ENCODE measurements at places on chromosomes 3 and 15.

- no peak for DNase-seq
These were observed 2.8 kb downstream of the TOP2B start for GRCh38 chr3:25661694-25662437.

DNA sequence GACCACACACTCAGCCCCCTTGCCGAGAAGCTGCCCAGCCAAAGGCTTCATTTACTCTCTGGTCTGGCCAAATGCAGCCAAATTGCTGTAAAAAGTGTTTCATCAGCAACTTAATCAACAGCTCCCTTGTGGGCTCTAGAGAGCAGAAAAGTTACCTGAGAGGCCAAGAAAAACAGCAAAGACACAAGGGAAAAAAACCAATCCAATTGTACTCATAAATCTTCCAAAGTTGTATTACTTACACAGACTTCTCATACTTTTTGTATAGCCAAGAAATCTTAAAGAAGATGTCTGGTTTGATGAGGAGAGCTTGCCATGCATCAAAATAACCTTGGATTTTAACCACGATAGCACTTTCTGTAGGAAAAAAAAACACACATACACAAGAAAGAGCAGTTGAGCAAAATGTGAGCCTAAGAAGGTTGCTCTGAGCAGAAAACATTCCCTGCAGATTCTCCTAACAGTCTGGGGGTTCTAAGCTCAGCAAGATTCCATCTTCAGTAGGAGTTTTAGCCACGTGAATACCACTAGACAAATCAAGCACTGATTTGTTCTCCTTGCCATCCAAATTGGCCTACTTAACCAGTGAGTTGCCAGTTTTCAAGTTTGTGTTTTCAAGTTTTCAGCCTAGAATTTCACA, 120.0 kb downstream of the CYP19A1 start:
- DNase-seq: no peak

DNA sequence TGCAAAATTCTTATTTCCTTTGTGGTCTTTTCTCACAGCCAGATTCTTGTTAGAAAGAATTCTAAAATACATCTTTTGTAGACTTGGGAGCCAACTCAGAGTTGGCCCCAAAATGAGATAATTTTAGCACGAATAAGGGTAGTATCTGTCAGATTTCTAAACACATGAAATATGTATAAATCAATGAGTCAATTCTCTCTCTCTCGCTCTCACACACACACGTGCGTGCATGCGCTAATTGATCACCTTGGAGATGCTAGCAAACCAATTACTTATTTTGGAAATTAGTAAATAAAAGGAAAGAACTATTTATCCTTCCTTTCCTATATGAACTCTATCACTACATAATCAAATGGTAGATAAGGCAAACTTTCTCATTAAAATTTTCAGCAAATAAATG, 32.9 kb upstream of the PIK3R4 start:
- no peak for DNase-seq

DNA sequence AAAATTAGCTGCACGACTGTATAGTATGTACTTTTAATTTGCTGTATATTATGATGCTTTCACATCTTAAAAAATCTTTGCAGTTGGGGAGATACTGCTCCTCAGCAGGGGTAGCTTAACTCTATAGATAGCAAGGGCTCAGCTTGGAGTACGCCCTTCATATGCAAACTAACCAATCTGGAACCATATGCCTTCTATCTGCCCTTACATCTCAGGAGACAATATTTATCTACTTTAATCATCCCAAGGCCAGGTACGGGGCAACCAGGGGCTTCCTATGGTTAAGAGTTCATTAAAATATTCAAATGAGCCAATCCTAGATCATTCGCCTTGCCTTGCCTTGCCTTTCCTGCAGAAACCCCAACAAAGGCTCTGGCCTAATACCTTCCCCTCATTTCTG, 204.1 kb upstream of the ZBTB20 start:
- DNase-seq: no peak

- no peak for DNase-seq
These were observed 70.5 kb upstream of the LIPC start for GRCh38 chr15:58361273-58361759.

DNA sequence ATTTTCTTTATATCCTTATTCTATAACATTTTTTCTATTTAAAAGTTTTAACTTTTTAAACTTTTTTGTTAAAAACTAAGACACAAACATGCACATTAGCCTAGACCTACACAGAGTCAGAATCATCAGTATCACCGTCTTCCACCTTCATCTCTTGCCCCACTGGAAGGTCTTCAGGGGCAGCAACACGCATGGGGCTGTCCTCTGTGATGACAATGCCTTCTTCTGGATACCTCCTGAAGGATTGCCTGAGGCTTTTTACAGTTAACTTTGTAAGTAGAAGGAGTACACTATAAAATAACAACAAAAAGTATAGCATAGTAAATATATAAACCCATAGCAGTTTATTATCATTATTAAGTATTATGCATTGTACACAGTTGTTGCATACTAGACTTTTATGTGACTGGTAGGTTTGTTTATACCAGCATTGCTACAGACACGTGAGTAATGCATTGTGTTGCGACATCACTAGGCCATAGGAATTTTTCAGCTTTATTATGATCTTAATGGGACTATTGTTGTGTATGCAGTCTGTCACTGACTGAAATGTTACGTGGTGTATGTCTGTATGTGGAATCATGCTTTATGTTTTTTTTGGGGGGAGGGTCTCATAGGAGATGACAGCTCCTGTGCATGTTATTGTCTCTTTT, 18.2 kb downstream of the ATP1B3 start:
- no peak for DNase-seq

- no peak for DNase-seq
These were observed 397.4 kb downstream of the FEZF2 start for GRCh38 chr3:61975936-61976335.

DNA sequence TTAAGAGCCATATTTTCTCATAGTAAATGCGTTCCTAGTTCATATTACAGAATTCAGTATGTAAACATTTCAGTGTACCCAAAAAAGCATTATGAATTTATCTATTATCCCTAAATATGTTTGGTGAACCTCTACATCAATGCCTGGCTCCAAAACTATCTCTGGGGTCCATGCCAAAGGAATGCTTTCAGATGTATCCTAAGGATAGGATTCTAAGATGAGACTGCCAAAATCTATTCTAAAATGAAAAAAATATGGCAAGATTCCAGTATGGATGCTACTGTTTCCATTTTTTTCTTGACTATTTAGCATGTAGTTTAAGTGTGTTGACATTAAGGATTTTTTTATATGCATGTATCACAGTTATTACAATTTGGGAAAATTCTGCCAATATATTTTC, 18.8 kb downstream of the EIF5A2 start:
- no peak for DNase-seq

GRCh38 chr15:71899674-71900073, 89.3 kb downstream of the NR2E3 start:
- no peak for DNase-seq

- no peak for DNase-seq
These were observed 525.4 kb downstream of the NAALADL2 start for GRCh38 chr3:175384569-175384968.

DNA sequence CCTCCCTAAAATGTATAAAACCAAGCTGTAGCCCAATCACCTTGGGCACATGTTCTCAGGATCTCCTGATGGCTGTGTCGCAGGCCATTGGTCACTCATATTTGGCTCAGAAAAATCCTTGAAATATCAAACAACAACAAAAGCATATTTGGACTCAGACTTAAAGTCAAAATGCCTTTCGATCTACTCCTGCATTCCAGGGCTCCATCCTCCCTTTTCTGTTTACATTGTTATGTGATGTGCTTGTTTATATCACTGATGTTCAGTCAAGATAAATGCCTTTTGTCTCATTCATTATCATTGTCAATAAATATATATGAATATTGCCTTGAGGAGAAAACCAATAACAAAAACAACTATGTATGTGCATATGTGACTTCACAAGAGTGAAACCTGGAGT, 31.7 kb downstream of the HGD start:
- no peak for DNase-seq

- DNase-seq: no peak
These were observed 25.4 kb upstream of the CDV3 start for GRCh38 chr3:133548090-133548489.

DNA sequence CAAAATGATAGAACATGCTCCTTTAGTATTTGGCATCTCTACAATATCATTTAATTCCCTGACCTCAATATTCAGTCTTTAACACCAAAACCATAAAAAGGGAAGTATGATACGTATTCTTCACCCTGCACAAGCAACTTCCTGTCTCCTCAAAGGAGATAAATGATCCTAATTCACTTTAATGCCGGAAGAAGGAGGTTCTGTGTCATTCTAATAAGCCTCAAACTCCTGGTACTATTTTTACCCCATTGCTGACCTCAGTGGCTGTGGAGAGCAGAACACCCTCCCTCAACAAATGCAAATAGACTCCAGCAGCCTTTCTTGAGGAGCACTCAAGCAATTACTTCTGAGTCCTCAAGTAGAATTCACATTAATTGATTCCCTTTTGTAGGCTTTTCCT, 173.3 kb downstream of the TMEM108 start:
- no peak for DNase-seq

GRCh38 chr3:159608311-159608710, 380.3 kb upstream of the IL12A start:
- no peak for DNase-seq

DNA sequence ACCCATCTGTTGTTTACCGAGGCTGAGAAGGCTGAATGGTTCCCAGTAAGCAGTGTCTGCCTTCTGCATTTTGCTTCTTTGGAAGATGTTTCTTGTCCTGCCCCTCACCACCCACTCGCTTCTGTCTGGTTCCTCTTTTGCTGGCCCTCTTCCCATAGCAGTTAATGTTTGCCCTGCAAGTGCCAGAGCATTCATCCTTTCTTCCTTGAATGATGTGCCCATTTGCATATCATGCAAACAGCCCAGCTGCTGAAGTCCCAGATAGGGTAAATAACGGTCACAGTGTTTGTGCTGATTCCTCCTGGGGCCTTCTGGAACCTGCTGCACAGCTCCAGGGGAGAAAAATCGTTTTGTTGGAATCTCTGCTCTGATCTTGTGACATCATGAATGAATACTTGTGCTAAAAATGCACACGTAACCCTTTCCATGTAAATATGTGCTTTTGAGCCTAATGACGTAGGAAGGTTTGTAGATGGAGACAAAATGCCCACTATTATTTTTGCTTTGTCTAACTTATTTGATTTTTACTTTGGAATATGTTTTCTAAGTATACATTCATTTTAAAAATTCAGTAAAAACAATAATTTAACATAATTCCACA, 381.0 kb downstream of the SOX2 start:
- no peak for DNase-seq

DNA sequence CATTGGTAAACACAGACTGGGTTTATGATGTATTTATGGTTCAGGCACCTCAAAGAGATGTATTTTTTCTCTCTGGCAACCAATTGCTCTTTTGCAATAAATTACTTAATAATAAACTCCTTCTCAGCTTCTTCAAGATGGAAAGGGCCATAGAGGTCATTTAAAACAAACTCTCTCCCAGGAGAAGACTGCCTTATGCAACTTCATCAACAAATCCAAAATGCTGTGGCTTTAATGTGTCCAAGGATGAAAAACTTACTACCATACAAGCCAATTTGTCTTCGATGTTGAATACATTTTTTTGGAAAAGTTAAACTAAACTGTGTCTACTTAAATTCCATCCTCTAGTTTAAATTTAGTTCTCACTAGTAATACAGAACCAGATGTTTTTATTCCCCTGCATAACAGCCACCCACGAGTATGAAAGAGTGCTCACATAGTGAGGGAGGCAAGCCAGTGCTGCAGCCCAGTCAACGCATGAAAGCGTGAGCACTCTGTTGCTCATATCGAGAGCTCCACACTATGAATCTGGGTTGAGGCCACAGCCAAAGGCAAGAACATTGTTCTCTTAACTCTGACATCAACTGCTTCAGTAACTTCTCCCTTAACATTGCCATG, 761.3 kb upstream of the GRM7 start:
- no peak for DNase-seq

DNA sequence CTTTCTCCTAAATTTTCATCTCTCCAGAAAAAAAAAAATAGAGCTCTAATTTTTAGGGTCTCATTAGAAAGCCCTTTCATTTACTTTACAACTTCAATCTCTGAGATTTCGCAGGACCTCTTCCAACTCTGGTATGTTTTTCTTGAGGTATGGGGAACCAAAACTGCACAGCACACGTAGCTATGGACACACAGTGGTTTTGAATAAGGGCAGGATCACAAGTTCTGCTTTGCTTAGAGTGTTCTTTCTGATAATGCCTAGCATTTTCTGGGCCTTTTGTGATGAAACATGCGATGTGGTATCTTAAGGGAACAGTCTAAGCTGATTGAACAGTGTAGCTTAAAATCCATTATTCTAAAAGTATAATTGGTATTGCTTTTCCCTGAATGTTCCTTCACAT, 25.3 kb downstream of the ZNF592 start:
- DNase-seq: no peak

DNA sequence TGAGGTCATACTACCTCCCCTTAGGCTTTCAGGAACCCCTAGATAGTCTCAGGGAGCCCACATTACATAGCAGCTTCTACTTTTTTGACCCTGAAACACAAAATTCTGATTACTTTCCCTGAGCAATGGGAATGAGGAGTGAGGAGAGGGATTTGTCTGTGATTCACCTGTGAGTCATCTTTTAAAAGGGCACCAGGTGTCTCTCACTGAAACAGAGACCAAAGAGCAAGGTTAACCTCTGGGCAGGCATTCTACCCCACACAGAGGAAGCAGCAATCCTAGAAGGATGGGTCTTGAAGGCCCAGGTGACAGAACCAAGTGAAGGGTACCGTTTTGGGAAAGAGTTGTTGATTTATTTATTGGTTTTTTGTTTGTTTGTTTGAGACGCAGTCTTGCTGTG, 31.1 kb upstream of the UBE2E2 start:
- DNase-seq: no peak

DNA sequence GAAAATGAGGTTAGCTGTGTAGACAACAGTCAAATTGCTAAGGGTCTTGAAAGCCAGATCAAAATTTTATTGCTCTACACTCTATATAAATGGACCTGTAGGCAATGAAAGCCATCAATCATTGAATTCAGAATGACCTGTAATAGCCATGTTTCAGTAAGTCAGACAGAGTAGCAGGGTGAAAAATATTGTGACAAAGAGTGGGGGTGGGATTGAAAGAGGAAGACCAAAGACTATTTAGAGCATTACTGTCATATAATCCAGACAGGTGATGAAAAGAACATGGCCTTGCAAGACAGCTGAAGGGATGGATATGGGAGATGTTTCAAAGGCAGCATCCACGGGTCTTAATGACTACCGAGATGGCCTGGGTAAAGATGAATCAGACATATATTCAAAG, 22.2 kb downstream of the IFT57 start:
- DNase-seq: no peak

DNA sequence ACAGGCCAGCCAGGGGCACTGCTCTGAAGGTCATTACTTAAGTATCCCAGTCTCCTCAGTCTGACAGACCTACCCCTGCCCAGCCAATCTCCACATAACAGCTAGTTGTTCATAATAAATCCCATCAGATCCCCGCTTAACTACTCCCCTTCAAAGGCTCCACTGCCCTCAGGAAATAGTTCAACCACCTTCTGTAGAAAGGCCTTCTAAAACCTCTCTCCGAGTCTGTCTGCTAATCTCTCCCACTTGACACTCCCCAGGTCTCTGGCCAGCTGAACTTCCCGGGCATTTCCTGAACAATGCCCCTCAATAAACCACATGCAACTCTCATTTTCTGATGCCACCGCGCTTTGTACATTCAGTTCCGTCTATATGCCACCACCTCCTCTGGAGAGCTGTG, 6.0 kb downstream of the PRC1 start:
- no peak for DNase-seq
